ENCODE measurements at places on chromosomes 1 and 21. TPM values are rescaled to one million over a fixed set of nuclear protein-coding genes. Genes with fewer than 3 reads are reported as not detected.

PADI6 gene
- total RNA-seq: not detected

GPR37L1 gene
- total RNA-seq: not detected

SPOCD1 gene
- total RNA-seq: 39.7 TPM

MFN2 gene
- 61.6 TPM for total RNA-seq

PTPRC gene
- not detected for total RNA-seq
